Fibroblast of lung (primary cell): ENCODE measurements at places on chromosomes 11 and 22. TPM values are rescaled to one million over a fixed set of nuclear protein-coding genes. Genes with fewer than 3 reads are reported as not detected.
A peak's percentile ranks its signal among the peaks of the same experiment; 100 is the strongest.

DNA sequence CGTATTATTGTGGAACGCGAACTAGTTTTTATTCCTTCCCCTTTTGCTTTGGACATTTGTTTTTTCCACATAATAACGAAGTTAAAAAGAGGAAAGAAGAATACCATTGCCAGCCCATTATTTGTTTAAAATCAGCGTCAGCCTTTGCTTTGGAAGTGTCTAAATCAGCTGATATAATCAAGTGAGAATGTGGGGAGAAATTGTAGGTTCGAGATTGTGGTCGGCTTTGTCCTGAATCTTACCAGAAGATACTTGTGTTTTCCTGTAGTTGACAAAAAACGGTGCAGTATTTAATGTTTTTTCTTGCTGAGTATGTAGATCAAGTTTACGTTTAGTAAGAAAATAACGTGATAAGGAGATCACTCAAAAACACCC, 935 bp downstream of the ZNF143 start:
- peak; percentile 49 for DNase-seq

- no peak for DNase-seq
Observed at GRCh38 chr22:46111645-46112306, 38.5 kb upstream of the PPARA start.

GRCh38 chr11:69342588-69343330, 48.8 kb downstream of the MYEOV start:
- DNase-seq: no peak

DNA sequence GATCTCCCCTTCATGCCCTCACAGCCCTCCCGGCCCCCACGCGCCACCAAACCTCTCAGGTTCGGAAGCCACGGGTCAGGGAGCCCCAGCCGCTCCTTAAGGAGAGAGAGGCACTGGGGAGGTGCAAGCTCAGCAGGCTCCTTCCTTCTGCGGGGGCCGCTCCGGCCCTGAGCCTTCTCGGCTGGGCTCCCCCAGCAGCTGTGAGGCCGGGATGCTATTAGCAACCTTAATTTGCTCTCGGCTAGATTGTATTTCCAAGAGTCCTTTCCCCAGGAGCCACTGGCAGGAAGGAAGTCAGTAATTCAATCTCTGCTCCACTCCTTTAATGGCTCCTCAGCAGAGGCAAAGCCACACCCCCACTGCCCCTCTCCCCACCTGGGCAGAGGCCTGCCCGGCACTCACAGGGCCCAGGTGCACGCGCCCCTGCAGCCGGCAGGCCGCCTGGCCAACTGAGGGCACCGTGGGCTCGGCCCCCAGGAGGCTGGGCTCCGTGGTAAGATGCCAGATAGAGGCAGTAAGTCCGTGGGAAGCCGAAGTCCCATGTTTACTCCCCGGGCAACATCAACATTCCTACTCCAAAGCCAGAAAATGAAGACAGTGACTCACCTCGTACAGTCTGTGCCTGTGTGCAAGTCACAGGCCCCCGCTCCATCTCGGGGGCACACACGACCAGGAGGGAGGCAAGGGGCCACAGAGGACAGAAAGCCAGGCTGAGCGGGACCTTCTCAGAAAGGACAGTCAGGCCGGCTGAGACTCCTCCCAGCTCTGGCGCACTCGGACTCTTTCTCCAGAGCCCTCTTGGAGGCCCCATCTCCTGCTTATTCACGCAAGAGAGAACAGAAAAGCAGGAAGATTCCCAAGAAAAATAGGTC, 5.2 kb downstream of the IGSF9B start:
- peak; percentile 63 for DNase-seq

Gene STK33
- 2.0 and 3.3 TPM in 2 replicates for polyA plus RNA-seq

Gene POTEH
- polyA plus RNA-seq: not detected in 2 replicates

DNA sequence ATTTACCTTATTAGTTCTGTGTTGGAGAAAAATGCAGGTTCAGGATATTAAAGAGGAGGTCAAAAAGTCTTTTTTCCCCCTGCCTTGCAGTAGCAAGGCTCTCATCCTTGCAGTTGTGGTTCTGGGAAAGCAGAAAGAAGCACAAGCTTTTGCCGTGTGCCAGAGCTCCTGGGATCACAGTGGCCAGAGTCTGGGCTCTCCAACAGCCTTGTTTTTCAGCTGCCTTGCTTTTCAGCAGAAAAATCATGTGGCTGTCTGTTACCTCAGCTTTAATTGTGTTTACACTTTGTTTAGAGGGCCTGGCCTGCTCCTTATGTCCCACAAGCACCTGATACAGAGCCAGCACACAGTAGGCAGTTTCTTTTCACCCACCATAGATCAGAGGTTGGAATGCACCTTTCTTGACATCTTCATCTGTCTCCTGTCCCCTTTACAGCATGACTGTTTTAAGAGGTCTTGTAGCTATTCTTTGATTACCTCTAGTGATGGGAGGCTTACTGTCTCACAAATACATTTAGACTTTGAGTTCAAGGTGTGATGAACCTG, 67.5 kb downstream of the TEAD1 start:
- DNase-seq: no peak

GRCh38 chr11:44840521-44841251, 110.0 kb downstream of the TP53I11 start:
- no peak for DNase-seq

Gene PRPF19
- 32.6 and 55.6 TPM in 2 replicates for polyA plus RNA-seq

DNA sequence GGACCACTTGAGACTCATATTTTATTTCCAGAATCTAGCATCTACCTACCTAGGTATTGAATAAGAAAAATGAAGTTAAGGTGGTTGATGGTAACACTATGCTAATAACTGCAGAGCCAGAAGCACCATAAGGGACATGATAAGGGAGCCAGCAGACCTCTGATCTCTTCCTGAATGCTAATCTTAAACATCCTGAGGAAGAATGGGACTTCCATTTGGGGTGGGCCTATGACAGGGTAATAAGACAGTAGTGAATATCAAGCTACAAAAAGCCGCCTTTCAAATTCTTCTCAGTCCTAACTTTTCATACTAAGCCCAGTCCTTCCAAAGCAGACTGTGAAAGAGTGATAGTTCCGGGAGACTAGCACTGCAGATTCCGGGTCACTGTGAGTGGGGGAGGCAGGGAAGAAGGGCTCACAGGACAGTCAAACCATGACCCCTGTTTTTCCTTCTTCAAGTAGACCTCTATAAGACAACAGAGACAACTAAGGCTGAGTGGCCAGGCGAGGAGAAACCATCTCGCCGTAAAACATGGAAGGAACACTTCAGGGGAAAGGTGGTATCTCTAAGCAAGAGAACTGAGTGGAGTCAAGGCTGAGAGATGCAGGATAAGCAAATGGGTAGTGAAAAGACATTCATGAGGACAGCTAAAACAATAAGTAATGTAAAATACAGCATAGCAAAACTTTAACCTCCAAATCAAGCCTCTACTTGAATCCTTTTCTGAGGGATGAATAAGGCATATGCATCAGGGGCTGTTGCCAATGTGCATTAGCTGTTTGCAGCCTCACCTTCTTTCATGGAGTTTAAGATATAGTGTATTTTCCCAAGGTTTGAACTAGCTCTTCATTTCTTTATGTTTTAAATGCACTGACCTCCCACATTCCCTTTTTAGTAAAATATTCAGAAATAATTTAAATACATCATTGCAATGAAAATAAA, 2.1 kb downstream of the HBB start:
- DNase-seq: no peak

Gene LRRC74B
- polyA plus RNA-seq: not detected in 2 replicates
